NCI-H510A treated with DMSO at 0.1 percent for 48 hours (cell line): ENCODE measurements at places on chromosomes 5 and 9.

- DNase-seq = no peak
Measured at GRCh38 chr9:122051351-122052321, 41.5 kb downstream of the TTLL11 start.

DNA sequence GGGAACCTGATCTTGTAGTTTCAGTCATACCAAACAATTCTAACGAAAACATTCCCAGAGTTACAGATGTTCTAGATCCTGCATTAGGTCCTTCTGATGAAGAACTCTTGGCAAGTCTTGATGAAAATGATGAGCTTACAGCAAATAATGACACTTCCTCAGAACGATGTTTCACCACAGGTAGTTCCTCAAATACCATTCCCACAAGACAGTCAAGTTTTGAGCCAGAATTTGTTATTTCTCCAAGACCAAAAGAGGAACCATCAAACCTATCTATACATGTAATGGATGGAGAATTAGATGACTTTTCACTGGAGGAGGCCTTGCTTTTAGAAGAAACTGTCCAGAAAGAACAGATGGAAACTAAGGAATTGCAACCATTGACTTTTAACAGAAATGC, 21.0 kb downstream of the RMI1 start:
- DNase-seq = no peak

GRCh38 chr9:128105538-128106175, 21.9 kb downstream of the PTGES2 start:
- DNase-seq = no peak

GRCh38 chr9:8133606-8134005, 334.0 kb upstream of the DMAC1 start:
- no peak for DNase-seq

DNA sequence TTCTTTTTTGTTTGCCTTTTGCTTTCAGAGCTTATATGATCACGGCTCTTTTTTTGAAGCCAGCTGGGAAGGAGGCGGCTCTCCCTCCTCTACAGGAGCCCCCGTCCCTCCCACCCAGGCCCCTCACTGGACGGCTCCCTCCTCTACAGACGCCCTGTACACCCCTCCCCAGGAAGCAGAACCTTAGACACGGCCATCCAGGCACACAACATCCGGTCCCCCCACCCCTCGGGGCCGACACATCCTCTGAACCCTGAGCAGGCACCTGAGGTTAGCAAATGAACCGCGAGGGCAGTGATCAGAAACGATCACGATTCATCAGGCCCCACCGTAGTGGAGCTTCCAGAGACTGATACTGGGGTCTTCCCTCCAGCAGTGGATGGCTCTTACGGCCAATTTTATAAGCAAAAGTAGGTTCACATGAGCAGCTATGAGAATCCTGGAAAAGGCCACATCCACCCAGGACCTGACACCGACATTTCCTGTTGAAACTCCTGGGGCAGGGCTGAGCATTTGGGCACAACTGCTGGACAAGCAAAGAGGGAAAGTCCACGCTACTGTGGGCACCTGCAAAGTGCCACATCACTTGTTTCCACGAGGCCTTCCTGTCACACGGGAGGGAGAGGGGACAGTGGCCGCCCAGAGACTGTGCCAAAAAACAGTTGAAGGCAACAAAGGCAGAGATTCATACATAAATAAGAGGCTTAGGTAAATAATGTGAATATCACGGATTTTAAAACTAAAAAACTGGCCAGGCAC, 78.9 kb downstream of the SEMA4D start:
- no peak for DNase-seq

- DNase-seq = no peak
Measured at GRCh38 chr9:114256827-114257328, 66.0 kb upstream of the ORM1 start.
